ENCODE measurements at places on chromosomes 13 and 19. TPM values are rescaled to one million over a fixed set of nuclear protein-coding genes. Genes with fewer than 3 reads are reported as not detected.

Gene FAM124A
- total RNA-seq = 0.45 TPM

DNA sequence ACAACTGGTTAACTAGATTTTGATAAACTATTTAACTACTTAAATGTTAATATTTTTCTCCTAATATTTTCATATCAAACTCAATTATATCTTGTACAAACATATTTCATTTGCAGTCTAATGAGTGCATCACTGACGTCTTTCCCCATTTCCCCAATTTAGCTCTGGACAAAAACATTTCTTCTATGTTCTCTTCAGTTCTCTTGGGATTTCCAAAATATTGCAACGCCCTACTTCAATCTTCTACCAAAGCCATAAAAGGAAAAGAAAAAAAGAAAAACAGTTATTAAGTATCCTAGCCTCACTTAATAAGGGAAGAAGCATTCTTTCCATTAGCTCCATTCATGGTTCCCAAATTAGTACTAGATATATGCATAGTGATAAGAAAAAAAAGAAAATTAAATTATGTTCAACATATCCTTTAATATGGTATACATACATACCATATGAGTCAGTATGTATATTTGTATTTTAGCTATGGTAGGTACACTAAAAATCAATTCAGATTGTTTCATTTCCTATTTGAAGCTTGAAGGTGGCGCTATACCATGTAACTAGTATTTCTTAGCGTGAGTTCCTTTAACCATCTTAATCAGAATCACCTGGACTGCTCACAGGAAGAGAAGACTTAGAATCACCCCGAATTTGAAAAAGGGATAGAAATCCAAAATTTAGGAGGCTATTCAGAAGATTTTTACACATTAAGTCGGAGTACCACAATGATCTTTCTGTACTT, 9.9 kb downstream of the FBXL3 start:
- DNase-seq = no peak
- H3K27me3 ChIP-seq = no peaks in the 10 kb centered on the region
- H3K4me1 ChIP-seq = peaks cover 33% of the 10 kb centered on the region
- no peak overlapping the region for H3K4me3 ChIP-seq
- H3K27ac ChIP-seq = peak overlapping the region; percentile 53

- no peak overlapping the region for H3K4me3 ChIP-seq
- H3K27me3 ChIP-seq = no peaks in the 10 kb centered on the region
- peak overlapping the region; percentile 0 for H3K27ac ChIP-seq
- peaks cover 62% of the 10 kb centered on the region for H3K36me3 ChIP-seq
- no peaks in the 10 kb centered on the region for H3K4me1 ChIP-seq
Observed at GRCh38 chr19:49779731-49780555, 13.1 kb downstream of the AP2A1 start.

Gene FLT1
- total RNA-seq = 2.1 TPM

GRCh38 chr13:110259651-110260050, 47.3 kb downstream of the COL4A1 start:
- no peaks in the 10 kb centered on the region for H3K36me3 ChIP-seq
- peaks cover 5% of the 10 kb centered on the region for H3K4me1 ChIP-seq
- peak overlapping the region; percentile 51 for H3K27ac ChIP-seq
- DNase-seq = no peak
- no peaks in the 10 kb centered on the region for H3K27me3 ChIP-seq

DNA sequence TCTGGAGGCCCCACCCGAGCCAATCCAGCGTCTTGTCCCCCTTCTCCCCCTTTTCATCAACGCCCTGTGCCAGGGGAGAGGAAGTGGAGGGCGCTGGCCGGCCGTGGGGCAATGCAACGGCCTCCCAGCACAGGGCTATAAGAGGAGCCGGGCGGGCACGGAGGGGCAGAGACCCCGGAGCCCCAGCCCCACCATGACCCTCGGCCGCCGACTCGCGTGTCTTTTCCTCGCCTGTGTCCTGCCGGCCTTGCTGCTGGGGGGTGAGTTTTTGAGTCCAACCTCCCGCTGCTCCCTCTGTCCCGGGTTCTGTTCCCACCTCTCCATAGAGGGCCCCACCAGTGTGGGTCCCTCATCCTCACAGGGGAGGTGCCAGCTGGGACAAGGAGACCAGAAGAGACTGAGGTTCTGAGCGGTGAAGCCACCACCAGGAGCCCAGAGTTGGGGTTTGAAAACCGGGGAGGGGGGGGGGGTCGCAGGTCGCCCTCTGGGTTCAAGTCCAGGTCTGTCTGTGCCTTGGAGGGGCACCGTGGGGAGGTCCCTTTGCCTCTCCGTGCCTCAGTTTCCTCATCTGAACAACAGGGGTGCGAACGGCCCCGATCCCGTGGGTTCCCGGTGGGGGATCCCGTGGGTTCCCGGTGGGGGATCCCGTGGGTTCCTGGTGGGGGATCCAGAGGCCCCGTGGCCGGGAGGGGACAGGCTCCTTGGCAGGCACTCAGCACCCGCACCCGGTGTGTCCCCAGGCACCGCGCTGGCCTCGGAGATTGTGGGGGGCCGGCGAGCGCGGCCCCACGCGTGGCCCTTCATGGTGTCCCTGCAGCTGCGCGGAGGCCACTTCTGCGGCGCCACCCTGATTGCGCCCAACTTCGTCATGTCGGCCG, at the start of gene ELANE:
Gene ELANE, plus strand, starts transcription at position 168 of the 878 bp plus-strand sequence. Its CDS starts 26 bp downstream, at position 194.
- no peak within 1 kb of the TSS for H3K4me3 ChIP-seq
- peaks cover 81% of the 10 kb centered on the region for H3K27me3 ChIP-seq
- peaks cover 15% of the 10 kb centered on the region for H3K4me1 ChIP-seq
- DNase-seq = no peak

Gene RXFP2
- total RNA-seq = not detected

Gene PCP2
- total RNA-seq = 0.57 TPM

GRCh38 chr19:1182727-1183126, 8.7 kb upstream of the SBNO2 start:
- H3K4me3 ChIP-seq = no peak overlapping the region
- no peak overlapping the region for H3K27ac ChIP-seq
- DNase-seq = no peak

Gene SMAD9
- 2.3 TPM for total RNA-seq

GRCh38 chr19:2726904-2727639, 5.9 kb upstream of the DIRAS1 start:
- DNase-seq = no peak
- peaks cover 12% of the 10 kb centered on the region for H3K4me1 ChIP-seq
- no peak overlapping the region for H3K27ac ChIP-seq
- H3K4me3 ChIP-seq = no peak overlapping the region
- H3K36me3 ChIP-seq = no peaks in the 10 kb centered on the region
